ENCODE measurements at places on chromosomes 16 and 17.

- no peak for DNase-seq
These were observed 103.0 kb downstream of the YPEL2 start for GRCh38 chr17:59434429-59434828.

DNA sequence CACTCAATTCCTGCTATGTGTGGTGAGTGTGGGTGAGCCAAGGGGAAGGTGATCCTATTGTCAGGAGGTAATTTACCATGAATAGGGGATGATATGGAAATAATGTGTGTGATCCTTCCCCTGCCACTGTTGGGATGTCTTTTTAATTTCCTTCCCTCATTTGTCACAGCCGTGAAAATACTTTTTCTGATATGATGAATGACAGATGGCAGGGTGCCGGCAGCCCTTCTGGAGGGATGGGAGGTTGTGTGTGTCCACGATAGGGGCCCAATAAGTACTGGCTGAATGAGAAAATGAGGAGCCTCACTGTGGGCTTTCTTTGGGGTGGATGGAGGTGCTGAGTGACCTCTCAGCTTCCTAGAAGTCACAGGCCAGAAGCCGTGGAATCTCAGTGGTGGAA lies 109.5 kb downstream of the PRKCB start:
- no peak for DNase-seq

DNA sequence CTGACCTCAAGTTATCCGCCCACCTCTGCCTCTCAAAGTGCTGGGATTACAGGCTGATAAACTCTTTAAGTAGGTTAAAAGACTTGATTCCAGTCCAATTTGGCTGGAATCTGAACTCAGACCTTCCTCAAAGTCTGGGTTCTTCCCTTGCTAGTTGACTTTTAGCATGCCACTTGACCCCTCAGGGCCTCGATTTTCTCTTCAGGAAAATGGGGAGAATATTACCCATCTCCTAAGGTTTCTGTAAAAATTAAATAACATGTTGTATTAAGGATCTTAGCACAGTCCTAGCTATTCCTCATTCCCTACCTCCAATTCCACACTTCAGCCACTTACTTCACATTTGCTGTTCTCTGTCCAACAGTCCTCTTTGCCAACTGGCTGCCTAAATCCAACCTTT lies 1.9 kb downstream of the GTF3C1 start:
- no peak for DNase-seq

- no peak for DNase-seq
These were observed 45.1 kb downstream of the WDR45B start for GRCh38 chr17:82602986-82603710.

GRCh38 chr17:78128551-78129350 lies at the start of gene TMC6:
TMC6 (minus strand) TSS chr17:78128755; CDS start chr17:78126832, 1,923 bp downstream.
- no peak for DNase-seq

DNA sequence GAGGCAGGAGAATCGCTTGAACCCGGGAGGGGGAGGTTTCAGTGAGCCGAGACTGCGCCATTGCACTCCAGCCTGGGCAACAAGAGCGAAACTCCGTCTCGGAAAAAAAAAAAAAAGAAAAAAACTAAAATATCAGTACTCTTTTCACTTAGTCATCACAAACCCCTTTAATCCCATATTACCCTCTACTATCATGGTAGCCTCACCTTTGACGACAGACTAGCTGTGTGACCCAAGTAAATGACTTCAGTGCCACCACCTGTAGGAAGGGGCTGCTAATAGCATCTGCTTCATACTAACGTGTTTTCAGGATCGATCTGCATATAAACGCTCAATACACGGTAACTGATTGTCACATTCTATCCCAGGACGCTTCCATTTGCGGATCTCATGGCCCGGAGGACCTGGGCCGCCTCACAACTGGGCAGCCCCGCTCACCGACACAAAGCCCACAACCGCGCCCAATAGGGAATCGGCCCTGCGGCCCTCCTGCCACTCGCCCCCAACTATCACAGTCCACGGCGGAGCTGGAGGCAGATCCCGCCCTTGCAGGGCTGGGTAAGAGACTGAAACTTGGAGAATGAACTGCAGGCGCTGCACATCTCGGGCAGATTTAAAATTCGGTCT lies 1.1 kb upstream of the ZNF263 start:
- no peak for DNase-seq

- no peak for DNase-seq
These were observed 99.4 kb upstream of the SDK2 start for GRCh38 chr17:73743518-73744201.

DNA sequence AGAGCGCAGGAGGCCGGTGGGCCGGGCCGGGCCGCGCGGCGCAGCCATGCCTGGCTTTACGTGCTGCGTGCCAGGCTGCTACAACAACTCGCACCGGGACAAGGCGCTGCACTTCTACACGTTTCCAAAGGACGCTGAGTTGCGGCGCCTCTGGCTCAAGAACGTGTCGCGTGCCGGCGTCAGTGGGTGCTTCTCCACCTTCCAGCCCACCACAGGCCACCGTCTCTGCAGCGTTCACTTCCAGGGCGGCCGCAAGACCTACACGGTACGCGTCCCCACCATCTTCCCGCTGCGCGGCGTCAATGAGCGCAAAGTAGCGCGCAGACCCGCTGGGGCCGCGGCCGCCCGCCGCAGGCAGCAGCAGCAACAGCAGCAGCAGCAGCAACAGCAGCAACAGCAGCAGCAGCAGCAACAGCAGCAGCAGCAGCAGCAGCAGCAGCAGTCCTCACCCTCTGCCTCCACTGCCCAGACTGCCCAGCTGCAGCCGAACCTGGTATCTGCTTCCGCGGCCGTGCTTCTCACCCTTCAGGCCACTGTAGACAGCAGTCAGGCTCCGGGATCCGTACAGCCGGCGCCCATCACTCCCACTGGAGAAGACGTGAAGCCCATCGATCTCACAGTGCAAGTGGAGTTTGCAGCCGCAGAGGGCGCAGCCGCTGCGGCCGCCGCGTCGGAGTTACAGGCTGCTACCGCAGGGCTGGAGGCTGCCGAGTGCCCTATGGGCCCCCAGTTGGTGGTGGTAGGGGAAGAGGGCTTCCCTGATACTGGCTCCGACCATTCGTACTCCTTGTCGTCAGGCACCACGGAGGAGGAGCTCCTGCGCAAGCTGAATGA lies 606 bp downstream of the THAP11 start:
- DNase-seq, result no peak

DNA sequence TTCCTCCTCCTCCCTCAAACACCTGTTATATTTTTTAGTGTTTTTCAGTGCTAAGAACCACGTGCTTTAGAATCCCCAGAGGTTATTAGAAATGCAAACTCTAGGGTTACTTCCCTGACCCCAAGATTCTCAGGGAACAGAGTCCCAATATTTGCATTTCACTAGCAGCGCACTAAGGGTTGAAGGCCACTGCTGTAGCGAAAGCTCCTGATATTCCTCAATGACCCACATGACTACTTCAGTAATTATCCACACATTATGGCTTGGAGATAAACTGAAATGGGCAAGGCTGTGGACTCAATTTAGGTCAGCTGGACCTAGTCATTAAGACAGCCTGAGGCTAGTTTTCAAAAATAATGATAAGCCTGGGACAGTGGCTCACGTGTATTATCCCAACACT lies 78.5 kb upstream of the BCAR1 start:
- no peak for DNase-seq

GRCh38 chr16:10590342-10590741 lies 9.9 kb upstream of the EMP2 start:
- no peak for DNase-seq
